ENCODE measurements at places on chromosomes 6 and 20.

DNA sequence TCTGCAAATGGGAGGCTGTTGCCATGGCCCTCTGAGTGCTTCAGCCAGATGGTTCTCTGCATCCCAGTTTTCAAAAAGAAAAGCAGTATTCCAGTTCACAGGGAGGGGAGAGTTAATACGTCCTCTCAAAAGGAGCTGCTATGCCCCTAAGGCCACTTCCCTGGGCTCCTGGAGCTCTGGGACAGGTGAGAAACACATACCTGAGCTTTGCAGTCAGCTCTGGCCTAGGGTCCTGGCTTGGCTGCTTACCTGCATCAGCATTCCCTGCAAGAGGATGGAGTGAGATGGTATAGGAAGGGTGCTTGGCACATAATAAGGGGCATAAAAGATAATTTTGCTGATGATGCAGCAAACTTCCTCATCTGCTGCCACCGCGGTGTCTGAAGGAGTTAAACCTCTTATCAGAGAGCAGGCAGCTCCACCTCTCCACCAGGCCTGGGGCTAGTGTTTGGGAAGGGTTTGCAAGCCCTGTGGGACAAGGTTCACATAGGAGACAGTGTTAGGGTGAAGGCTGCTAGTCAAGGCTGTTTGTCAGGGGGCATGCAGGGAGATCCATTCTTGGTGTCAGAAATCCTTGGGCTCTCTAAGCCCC, 62.7 kb downstream of the SLC24A3 start:
- no peak for DNase-seq

- no peak for DNase-seq
Measured at GRCh38 chr20:44166008-44166407, 21.0 kb downstream of the JPH2 start.

GRCh38 chr6:73610444-73611275, 43.1 kb downstream of the SLC17A5 start:
- peak; percentile 62 for DNase-seq

GRCh38 chr6:32947552-32948465, 5.1 kb downstream of the HLA-DMA start:
- no peak for DNase-seq

DNA sequence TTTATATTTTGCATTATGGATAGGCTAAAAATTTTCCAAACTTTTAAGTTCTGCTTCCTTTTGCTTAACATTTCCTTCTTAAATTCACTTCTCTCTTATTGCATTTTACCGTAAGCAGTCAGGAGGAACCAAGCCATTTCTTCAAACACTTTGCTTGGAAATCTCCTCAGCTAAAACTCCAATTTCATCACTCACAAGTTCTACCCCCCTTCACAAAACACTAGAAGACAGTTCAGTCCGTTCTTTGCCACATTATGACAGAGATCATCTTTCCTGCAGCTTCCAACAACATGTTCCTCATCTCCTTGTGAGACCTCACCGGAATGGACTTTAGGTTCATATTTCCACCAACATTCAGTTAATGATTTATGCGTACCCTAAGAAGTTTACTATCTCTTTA, 79.2 kb upstream of the LY86 start:
- no peak for DNase-seq

- DNase-seq: no peak
Measured at GRCh38 chr6:43778131-43778855, 8.3 kb downstream of the VEGFA start.

DNA sequence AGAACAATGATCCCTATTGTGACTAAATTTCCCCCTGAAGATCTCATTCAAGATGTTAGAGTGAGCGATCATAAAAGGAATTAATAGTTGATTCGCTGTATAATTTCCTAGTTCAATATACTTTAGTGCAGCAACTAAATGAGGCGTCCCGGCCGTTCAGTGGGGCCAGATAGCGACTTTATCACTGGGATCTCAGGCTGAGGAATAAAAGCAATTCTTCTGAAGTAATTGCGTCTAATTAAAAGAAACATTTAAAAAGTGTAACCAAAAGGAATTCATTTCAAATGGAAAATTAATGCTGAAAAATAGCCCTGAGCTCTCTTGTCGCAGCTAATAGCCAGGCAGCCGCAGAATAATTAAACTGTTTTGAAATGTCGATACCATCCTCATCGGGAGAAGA, 82.2 kb upstream of the TOP1 start:
- no peak for DNase-seq

- DNase-seq: peak; percentile 85
Measured at GRCh38 chr6:144219056-144219685, 66.0 kb upstream of the UTRN start.

DNA sequence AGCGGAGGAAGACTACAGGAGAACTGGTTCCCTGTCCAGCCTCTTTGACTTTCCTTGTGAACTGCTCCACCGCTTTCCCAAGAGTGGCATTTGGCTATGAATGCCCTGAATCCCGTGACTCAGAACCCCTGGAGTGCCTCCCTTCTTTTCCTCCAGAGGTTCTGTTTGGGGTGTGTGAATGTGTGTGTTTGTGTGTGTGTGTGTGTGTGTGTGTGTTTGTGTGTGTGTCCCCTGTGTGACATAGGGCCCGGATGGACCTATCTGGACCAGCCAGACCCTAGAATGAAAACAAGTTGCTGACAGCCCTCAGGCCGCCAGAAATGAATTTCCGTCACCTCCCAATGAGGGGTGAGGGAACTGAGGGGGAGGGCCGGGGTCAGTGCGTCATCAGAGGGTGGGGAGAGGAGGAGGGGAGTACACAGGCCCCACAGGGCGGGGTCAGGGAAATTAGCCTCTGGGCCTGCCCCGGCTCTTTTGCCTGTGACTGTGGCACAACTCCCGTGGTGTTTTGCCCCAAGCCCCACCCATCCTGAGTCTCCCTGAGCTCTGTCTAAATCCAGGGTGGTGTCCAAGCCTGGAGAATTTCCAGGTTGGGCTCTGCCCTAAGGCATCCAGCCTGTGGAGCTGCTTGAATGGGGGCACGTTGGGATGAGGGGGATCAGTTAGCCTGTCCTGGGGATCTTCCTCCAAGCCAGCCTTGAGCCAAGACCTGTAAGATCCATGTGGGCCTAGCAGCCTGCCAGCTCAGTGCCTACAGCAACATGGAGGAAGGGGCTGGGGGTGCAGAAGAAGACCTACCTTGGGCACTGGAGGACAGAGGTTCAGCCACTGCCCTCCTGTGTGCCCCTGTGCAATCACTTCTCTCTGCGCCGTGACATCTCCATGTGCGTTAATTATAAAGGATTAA, 15.2 kb upstream of the MRPS18A start:
- DNase-seq: no peak

GRCh38 chr20:36304786-36305495, 1.2 kb upstream of the DLGAP4 start:
- DNase-seq: no peak

DNA sequence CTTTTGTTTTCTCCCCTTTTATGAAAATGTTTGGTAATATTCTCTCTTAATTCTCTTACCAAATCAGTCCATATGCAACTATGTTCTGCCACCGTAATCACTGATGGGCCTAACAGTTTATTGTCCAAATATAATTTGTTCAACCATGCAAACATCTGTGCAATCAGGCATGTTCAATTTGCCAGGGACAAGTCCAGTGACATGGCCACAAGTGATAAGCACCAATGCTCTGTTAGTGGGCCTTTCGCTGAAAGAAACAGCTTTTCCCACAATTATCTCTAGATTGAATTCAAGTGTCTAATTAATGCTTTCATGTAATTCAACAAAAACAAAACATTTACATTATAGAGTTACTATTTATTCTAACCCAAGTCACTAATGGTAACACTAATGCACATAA, 53.3 kb downstream of the EPB41L2 start:
- DNase-seq: no peak

DNA sequence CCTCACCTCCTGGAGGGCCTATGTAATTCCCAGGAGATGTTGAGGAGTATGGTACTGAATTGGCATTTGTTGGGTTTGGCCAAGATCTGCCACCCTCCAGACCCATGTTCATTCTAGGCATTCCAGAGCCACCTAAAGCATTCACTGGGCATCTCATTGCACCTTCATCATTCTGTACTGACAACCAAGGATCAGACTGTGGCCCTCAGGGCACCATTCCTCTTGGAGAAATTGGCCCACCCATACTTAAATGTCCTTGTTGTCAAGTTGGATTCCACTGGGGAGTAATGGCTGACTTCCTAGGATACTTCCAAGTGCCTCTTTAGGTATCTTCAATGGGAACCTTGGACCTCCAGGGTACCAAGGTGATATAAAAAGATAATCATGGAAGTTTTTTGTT, 16.8 kb upstream of the IBTK start:
- DNase-seq: no peak

DNA sequence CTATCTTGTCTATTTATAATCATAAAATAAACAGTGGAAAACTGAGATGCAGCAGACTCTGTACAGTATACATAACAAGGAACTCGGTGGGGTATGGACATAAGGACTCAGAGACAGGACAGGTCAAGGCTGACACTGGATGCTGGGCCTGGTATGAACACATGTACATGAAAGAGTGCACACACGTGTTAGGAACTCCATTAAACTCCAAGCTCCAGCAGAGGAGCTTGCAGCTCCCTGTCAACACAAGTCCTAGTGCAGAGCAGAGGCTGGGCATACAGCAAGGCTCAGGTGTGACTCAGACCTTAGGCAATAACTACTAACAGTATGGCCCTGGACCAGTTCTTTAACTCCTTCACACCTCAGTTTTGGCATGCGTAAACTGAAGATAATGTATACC, 17.1 kb downstream of the NAPB start:
- no peak for DNase-seq

Data from AML-193 (cell line).